ENCODE measurements at places on chromosomes 4 and X. TPM values are rescaled to one million over a fixed set of nuclear protein-coding genes. Genes with fewer than 3 reads are reported as not detected.

GRCh38 chrX:2283111-2283859 is 217.5 kb downstream of the DHRSX start:
- H3K4me1 ChIP-seq: no peaks in the 10 kb centered on the region
- no peak for DNase-seq
- no peaks in the 10 kb centered on the region for H3K27me3 ChIP-seq
- H3K36me3 ChIP-seq: no peaks in the 10 kb centered on the region
- H3K27ac ChIP-seq: no peak overlapping the region
- H3K4me3 ChIP-seq: no peak overlapping the region

Gene SH2D1A
- total RNA-seq: 0.74 TPM

GRCh38 chr4:70863099-70863790 is 23.6 kb upstream of the GRSF1 start:
- H3K27ac ChIP-seq: no peak overlapping the region
- H3K27me3 ChIP-seq: no peaks in the 10 kb centered on the region
- H3K36me3 ChIP-seq: no peaks in the 10 kb centered on the region
- H3K4me1 ChIP-seq: no peaks in the 10 kb centered on the region
- H3K4me3 ChIP-seq: no peak overlapping the region
- DNase-seq: no peak

Gene SORBS2
- 60.4 TPM for total RNA-seq

- H3K27me3 ChIP-seq: no peaks in the 10 kb centered on the region
- no peak overlapping the region for H3K27ac ChIP-seq
- no peak for DNase-seq
- H3K4me3 ChIP-seq: no peak overlapping the region
These were observed 10.9 kb downstream of the SAP30 start for GRCh38 chr4:173381610-173382009.

- H3K27ac ChIP-seq: no peak overlapping the region
- no peak overlapping the region for H3K4me3 ChIP-seq
These were observed 12.6 kb downstream of the LRPAP1 start for GRCh38 chr4:3519468-3520264.

Gene RAB41
- not detected for total RNA-seq

Data from vagina (tissue), 2 donors.